CD8-positive, alpha-beta memory T cell (primary cell): ENCODE measurements at places on chromosomes 6 and 20. TPM values are rescaled to one million over a fixed set of nuclear protein-coding genes. Genes with fewer than 3 reads are reported as not detected.

The CNR1 gene
- polyA plus RNA-seq = not detected

The VWA7 gene
- 2.5 TPM for polyA plus RNA-seq

GRCh38 chr6:108961985-108962384 lies 113.8 kb downstream of the ARMC2 start:
- no peak overlapping the region for H3K4me3 ChIP-seq
- DNase-seq = no peak
- no peaks in the 10 kb centered on the region for H3K4me1 ChIP-seq
- H3K36me3 ChIP-seq = no peaks in the 10 kb centered on the region
- H3K27ac ChIP-seq = no peak overlapping the region

DNA sequence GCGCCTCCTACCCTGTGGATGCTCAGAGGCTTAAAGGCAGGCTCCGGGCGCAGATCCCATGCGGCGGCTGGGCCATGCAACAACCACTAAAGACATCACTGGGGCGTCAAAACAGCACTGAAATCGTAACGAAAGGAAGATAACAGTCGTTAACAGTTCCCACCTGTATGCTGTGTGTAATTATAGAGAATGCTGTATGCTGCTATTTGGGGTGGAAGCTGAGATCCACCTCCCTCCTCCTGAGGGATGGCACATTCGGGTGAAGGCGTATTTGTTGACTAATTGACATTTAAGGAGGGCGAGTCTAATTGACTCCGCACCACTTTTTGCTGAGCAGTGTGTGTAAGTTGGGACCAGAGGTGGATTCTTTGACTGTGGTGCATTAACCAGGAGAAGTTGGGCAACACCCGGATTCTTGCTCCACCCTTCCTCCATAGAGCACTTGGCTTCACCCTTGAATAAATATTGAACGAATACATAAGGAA lies 687 bp downstream of the SLC35A1 start:
- no peaks in the 10 kb centered on the region for H3K27me3 ChIP-seq
- H3K27ac ChIP-seq = peak overlapping the region; percentile 87
- peak overlapping the region; percentile 76 for H3K4me3 ChIP-seq
- H3K4me1 ChIP-seq = peaks cover 10% of the 10 kb centered on the region

GRCh38 chr6:34557228-34557627 lies 1.1 kb upstream of the SPDEF start:
- DNase-seq = no peak
- no peaks in the 10 kb centered on the region for H3K36me3 ChIP-seq
- H3K27me3 ChIP-seq = no peaks in the 10 kb centered on the region

DNA sequence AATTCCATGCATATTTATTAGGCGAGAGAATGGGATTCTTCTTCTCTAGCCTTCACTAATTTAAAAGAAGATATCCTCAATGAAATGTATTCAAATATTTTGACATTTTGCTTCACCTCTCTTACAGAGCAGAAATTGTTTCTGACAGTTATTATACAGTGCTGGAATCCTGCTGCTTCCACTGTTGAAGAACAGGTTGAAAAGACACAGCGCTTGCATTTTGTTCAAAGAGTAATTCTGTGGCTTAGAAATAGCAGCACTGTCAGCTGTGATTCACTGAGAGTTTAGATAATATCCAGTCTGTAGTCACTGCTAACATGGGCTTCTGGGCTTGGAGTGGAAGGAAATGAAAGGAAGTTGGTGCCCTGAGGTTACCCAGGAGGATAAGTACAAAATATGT lies 117.1 kb upstream of the FBXL4 start:
- H3K4me1 ChIP-seq = no peaks in the 10 kb centered on the region
- no peak overlapping the region for H3K4me3 ChIP-seq
- DNase-seq = no peak
- no peaks in the 10 kb centered on the region for H3K36me3 ChIP-seq

- no peaks in the 10 kb centered on the region for H3K4me1 ChIP-seq
- H3K27me3 ChIP-seq = no peaks in the 10 kb centered on the region
- DNase-seq = no peak
- H3K27ac ChIP-seq = no peak overlapping the region
- H3K4me3 ChIP-seq = no peak overlapping the region
- no peaks in the 10 kb centered on the region for H3K36me3 ChIP-seq
Measured at GRCh38 chr20:18388860-18389259, 78.0 kb downstream of the DZANK1 start.

GRCh38 chr6:161379834-161380582 lies 106.1 kb upstream of the AGPAT4 start:
- no peaks in the 10 kb centered on the region for H3K27me3 ChIP-seq
- no peaks in the 10 kb centered on the region for H3K4me1 ChIP-seq
- no peak overlapping the region for H3K27ac ChIP-seq
- H3K36me3 ChIP-seq = no peaks in the 10 kb centered on the region

GRCh38 chr6:167530951-167531350 lies 206.1 kb downstream of the TTLL2 start:
- H3K27me3 ChIP-seq = no peaks in the 10 kb centered on the region
- H3K4me3 ChIP-seq = no peak overlapping the region
- DNase-seq = no peak

- no peaks in the 10 kb centered on the region for H3K4me1 ChIP-seq
- H3K27me3 ChIP-seq = peaks cover 10% of the 10 kb centered on the region
- DNase-seq = peak; percentile 16
- no peak overlapping the region for H3K4me3 ChIP-seq
- no peaks in the 10 kb centered on the region for H3K36me3 ChIP-seq
- H3K27ac ChIP-seq = no peak overlapping the region
Measured at GRCh38 chr6:33967265-33967767, 163.5 kb upstream of the MLN start.
